ENCODE measurements at places on chromosomes 2 and 18.

DNA sequence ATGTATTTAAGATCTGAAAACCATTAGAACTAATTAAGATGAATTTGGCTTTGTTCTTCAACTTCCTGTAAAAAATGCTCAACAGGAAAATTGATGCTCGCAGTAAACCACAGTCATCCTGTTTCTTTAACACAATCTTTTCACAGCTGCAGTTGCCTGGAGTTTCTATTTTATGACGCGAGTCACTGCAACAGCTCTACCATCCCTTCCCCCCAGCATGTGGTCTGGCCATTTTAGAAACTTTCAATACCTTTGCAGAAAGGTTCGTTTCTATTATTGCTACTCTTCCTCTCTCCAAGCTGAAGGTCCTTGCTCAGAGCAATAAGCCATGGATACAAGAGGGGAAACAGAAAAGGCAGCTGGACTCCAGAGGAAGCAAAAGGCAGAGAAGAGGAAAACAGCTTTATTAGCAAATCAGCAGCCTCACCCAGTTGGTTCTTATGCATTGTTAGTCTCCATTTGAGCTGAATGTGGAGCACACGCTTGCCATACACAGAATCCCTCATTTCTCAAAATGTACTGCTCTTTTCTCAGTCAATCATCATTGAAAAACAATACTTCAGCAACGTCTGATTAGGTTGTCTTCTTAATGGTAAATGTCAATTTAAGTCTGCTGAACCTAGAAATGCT is 3.9 kb downstream of the WIPF1 start:
- no peak for DNase-seq

- no peak for DNase-seq
Observed at GRCh38 chr18:48303883-48304282, 105.3 kb downstream of the ZBTB7C start.

DNA sequence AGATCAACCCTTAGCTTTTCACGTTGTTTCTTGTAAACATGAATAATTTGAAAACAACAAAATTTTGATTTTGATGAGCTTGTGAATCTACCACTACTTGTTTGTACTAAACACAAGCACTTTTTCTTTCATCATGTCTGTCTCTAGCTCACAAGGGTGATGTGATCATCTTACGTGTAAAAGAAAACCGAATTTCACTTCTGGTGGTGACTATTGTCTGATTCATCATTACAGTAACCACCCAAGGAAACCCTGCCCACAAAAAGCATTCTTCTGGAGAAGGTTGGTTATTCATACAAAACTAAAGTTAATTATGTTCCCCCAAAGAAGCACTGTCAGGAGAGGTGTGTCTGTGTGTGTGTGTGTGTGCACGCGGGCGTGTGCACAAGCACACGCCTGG is 285.4 kb downstream of the ZNF516 start:
- DNase-seq: no peak

DNA sequence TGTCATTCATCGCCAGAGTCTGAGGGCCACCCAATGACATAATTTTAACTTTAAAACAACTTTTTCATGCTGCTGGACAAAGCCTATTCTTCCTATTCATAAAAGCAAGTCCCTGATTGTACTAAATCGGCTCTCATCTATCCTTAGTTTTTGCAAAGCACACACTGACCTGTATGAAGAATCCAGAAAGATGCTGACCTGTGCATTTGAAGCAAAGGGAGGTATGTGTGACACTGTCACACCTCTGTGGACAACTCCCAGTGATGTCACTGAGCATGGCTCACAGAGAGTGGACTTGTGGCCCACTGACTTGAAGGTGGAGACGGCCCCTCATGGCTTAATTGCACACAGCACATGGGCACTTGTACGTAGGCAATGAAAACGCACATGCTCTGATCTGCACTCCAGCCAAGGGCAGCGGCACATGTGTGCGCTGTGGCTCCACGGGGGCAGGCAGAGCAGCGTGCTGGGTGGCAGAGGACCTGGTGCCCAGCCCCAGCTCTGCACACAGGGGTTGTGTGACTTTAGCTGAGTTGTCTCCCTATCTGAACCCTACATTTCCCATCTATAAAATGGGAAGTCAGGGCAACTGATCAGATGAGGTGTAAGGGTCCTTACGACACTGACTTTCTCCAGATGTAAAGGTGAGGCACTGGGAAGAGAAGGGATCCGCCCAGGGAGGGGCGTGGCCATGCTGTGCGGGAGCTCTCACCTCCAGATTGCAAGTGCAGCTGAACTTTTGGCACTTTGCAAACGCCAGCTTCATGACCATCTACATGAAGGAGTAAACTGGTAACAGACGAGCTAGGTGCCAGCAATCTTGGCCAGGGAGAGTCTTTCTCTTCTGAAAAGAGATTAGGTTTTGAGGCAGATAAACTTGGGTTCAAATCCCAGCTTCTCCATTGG is 14.3 kb upstream of the ODC1 start:
- DNase-seq: no peak

- DNase-seq: no peak
Observed at GRCh38 chr18:24878289-24878688, 417.9 kb downstream of the HRH4 start.
